ENCODE measurements at places on chromosomes 7 and 10.
A peak's percentile ranks its signal among the peaks of the same experiment; 100 is the strongest.

DNA sequence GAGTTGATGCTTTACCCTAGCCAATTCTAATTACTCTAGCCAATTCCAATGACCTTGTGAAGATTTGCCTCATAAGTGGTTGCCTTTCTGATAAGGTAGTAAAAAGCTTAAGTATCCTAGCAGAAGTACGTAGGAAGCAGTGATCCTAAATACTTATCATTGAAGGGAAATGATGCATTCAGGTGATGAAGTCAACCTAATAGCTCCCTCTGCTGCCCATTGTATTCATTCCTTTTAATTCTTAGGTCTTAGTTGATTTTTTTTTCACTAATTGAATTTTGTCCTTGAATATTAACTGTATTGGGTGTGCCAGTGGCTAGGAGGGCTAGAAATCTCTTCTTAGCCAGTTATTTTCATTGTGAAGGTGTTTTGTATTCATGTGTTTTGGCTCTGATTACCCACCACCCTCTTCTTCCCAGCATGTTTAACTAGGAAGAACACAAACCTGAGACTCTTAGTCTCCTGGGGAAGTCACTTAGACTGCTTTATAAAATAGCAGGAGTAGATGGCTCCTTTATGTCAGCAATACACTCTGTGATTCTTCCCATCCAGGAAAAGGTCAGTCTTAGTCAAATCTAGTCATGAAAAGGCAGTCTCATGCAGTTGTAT lies 46.3 kb downstream of the PLEKHA8 start:
- peak; percentile 43 for DNase-seq

- DNase-seq: no peak
These were observed 147.3 kb upstream of the CDCA7L start for GRCh38 chr7:22093001-22093400.

DNA sequence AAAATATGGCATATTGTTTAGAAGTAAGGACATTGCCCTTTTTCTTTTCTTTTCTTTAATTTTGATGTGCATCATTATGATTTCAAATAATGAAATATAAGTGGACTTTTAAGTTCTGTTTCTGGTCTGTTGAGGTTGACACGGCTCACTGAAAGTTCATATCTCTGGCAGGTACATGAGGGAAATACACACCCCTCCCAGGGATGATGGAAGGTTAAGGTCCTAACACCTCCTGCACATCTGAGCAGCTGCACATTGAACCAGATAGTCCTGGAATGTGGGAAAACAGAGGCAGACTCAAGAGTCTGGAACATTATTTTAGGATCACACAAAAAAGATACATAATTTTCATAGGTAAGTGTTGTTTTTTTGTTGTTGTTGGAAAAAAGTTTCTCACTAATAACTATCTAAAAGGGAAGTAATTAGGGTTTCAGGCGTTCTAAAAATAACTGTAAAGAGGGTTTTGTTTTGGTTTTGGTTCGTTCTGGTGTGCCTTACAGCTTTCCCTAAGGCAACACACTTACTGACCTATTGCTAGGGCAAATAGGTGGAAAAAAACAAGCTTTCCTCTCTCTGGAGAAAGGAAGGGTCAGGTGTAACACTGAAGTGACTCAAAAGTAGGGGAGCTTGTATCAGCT lies 201.2 kb upstream of the PRKCQ start:
- no peak for DNase-seq

- DNase-seq: no peak
These were observed 181.2 kb downstream of the KCNMA1 start for GRCh38 chr10:77456414-77456813.

DNA sequence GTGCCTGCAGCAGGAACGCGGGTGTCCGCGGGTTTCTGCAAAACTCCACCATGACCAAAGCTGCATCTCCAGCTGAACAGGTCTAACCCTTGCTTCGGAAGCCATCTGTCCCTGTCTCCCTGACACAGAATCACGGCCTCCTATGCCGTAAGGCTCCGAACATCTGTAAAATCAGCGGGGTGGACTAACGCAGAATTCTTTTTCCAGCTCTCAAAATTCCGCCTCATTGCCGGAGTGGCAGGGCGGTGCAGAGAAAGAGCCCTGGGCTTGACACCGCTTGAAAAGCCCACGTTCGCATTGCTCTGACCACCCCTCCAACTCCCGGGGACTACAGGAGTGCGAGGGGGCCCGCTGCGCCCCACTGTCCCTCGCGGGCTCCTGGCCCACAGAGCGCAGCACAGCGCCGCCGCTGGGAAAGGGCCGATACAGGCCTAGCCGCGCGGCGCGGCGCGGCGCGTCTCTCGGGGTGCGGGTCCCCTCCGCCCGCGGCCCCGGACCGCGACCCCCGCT lies 409 bp downstream of the DNMBP start:
- DNase-seq: no peak

- peak; percentile 33 for DNase-seq
These were observed 97.6 kb upstream of the GSDME start for GRCh38 chr7:24854866-24855265.

DNA sequence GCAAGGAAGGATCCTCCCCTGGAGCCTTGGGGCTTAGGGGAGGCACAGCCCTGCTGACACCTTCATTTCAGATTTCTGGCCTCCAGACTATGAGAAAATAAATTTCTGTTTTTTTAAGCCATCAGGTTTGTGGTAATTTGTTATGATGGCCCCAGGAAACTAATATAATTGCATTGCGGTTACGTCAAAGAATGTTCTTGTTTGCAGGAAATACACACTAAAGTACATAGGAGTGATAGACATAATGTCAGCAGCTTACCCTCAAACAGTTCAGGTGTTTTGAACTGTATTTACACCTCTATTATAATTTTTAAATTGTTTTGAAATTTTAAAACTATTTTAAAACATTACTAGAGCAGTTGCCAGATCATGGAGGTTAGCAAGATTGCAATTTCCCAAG lies 12.6 kb upstream of the FHIP2A start:
- no peak for DNase-seq

DNA sequence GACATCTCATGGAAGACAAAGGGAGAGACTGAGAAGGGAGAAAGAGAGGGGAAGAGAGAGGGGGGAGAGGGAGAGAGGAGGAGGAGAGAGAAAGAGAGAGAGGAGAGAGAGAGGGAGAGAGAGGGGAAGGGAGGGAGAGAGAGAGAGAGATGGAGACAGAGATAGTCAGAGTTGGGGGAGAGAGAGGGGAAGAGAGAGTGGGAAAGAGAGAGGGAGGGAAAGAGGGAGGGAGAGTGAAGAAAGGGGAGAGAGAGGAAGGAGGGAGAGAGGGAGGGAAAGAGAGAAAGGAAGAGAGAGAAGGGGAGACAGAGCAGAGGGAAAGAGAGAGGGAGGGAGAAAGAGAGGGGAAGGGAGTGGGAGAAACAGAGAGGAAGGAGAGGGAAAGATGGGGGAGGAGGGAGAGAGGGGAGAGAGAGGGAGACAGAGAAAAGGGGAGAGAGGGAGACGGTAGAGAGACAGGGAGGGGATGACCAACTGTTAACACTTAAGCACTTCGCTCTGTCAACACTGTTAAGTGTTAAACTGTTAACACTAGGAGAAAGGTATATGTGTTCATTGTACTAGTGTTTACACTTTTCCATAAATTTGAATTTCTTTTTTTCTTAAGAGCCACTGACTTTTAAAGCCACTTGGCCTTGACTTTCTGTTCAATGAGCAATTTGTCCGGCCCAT lies 21.8 kb upstream of the SDK1 start:
- DNase-seq: no peak

DNA sequence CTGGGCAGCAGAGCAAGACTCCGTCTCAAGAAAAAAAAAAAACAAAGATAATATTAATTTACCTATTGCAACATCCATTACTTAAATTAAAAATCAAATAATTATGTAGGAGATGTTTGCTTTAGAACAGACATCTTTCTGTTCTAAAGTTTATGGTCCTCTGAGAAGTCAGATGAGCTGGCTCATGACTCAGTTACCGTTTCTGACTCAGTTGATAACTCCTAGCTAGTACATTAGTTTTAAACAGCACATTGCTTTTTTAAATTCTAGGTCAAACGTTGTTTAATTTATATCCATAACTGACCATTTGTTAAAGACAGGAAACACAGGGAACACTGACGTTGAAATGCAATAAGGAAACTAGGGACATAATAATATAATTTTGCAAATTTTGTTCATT lies 162.7 kb downstream of the ETV1 start:
- no peak for DNase-seq

GRCh38 chr7:46839651-46840050 lies 742.3 kb downstream of the TNS3 start:
- DNase-seq: peak; percentile 79

DNA sequence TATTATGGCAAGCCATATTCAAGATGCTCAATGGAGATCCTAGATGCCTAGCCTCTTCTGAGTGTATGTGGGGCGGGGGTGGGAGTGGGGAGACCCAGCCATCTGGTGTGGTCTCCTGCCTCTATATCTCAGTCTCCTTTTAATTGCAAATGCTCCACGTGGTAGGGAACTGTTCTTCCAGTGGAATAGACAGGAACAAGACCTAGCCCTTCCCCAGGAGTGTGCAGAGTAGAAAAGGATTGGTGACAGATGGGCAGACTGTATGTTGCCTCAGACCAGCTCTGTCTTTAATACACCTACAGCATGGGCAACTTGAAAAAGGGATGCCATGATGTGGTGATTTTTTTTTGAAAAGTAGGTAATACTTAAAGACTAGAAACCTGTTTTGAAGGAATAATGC lies 12.6 kb downstream of the CYP3A5 start:
- DNase-seq: no peak

DNA sequence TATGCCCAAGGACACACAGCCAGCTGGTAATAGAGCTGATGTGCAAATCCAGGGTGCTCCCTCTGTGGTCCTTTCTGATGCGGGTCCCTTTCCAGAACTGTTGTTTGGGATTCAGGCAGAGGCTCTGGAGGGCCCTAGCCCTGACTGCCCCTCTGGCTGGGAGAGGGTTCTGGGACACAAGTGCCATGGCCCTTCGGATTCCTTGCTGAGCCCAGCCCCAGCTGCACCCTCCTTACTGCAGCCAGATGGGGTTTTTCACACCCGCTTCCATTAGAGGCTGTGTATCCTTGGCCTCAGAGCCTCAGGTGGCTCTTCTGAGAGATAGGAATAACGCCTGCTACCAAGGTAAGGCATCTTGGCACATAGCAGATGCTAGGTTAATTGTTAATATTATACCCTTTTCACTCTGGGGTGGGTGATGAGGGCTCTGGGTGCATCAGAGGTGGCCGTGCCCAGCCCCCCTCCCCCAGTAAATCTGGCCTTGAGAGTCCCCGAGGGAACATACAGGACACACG lies 89.8 kb upstream of the LRRC4 start:
- no peak for DNase-seq

GRCh38 chr10:70849582-70850016 lies 33.9 kb downstream of the SGPL1 start:
- peak; percentile 95 for DNase-seq

DNA sequence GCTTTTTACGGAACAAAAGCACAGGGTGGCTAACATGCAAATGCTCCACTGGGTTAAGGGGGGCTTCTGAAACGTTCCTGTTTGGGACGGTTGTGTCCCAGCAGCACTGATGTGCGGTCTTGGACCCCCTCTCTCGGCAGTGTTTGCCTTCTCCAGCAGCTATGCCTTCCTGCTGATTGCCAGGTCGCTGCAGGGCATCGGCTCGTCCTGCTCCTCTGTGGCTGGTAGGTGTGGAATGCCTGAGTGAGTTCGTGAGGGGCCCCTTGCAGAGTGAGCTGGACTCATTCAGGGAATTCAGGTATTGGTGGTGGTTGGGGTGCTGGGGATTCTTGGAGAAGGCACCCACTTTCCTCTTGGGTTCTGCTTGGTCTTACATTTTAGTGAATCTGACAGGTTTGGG lies 13.0 kb downstream of the SLC18A2 start:
- no peak for DNase-seq

All from fibroblast of skin of back (primary cell).